ENCODE measurements at places on chromosomes 1 and 21. TPM values are rescaled to one million over a fixed set of nuclear protein-coding genes. Genes with fewer than 3 reads are reported as not detected.

The GPR161 gene
- total RNA-seq, result 0.17 TPM

The BARHL2 gene
- not detected for total RNA-seq

The TMEM125 gene
- not detected for total RNA-seq

GRCh38 chr21:25925936-25926335, 191.2 kb downstream of the GABPA start:
- no peak for DNase-seq

DNA sequence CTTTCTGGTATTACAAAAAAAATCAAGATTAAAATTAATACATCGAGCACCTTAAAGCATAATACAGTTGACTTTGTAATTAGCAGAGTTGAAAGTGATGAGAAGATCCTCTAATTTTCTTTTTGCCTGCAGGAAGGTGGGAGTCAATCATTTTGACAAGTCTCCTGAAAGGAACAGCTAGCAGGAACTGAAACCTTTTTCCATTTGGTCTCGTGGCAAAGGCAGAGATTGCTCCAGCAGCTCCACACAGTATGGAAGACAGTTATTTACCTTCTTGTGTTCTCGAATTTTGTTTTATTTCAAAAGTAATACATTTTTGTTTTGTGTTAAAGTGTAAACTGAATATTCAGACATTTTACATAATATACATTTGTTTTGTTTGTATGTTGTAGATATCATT, 7.7 kb downstream of the S100PBP start:
- no peak for DNase-seq

The KIF14 gene
- 0.15 TPM for total RNA-seq

- DNase-seq, result no peak
Observed at GRCh38 chr1:51605961-51606723, 10.8 kb upstream of the OSBPL9 start.

- no peak for DNase-seq
Observed at GRCh38 chr1:10283318-10283984, 73.1 kb downstream of the KIF1B start.

The RCC1 gene
- total RNA-seq, result 16.3 TPM

GRCh38 chr1:221891708-221892107, 149.8 kb upstream of the DUSP10 start:
- DNase-seq, result no peak

GRCh38 chr1:9449976-9450696, 89.1 kb upstream of the SLC25A33 start:
- DNase-seq, result no peak
